ENCODE measurements at places on chromosomes 2 and 18. TPM values are rescaled to one million over a fixed set of nuclear protein-coding genes. Genes with fewer than 3 reads are reported as not detected.

DNA sequence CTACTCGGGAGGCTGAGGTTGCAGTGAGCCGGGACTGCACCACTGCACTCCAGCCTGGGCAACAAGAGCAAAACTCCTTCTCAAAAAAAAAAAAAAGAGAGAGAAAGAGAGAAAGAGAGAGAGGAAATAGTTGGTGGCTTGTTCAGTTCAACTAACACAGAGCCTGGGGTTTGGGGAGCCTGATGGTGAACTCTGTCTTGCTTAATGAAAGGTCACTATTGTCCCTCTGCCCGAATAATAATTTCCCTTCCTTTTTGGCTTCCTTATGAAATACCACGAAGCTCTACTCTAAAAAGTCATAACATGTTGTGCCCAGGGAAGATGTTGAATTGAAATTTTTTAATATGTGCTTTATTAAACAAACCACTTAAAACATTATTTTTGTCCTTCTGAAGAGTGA, 17.3 kb downstream of the BCL2 start:
- no peak for DNase-seq

The ARHGAP15 gene
- 0.25 TPM for total RNA-seq

The AMER3 gene
- not detected for total RNA-seq

The RRM2 gene
- total RNA-seq, result 456 TPM

DNA sequence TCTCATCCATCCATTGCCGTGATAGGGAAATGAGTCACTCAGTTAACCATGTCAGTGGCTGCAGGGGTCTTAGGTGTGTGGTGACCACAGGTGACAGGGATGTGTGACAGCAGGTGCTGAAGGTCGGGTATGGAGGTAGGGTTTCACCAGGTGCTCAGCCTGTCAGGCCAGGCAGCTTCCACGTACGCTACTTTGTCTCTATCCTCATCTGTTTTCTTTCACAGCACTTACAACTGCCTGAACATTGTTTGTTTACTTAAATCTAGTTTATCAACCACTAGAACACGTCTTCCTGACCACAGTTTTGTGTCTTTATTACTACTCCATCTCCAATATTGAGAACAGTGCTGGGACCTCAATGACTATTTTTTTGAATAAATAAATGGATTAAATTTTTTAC, 11.4 kb upstream of the UXS1 start:
- no peak for DNase-seq

DNA sequence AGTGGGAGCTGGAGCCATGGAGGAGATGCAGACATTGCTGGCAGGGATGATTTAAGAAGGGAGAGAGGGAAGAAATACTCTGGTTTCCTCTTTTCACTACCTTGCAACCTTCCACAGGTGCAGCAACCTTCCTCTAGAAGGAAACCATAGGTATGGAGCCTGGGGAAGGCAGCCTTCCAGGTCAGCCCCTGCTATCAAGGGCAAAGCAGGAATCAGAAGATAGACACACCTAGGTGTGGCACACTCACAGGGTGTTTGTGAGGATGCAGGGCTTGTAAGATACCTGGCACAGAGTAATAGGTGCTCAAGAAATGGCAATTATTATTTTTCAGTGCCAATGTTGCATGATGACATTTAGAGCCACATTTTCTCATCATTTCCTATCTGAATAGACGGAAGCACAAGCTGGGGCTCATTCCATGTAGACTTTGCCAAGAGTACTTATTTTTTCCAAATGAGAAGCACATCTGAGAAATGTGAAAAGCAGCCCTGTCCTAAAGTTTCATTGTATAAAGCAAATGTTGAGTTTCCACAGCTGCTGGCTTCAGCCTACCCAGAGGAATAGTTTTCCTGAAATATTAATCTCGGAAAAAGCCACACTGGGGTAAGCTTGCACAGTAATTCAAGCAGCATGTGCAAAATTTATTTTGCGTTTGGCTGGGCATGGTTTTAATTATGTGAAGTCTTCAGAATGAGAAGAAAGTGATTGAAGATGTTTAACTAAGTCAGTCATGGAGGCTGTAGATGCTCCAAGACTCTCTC, 20.6 kb downstream of the EVA1A start:
- DNase-seq, result no peak

The COL3A1 gene
- total RNA-seq, result 19.3 TPM

The AKAIN1 gene
- total RNA-seq, result not detected

DNA sequence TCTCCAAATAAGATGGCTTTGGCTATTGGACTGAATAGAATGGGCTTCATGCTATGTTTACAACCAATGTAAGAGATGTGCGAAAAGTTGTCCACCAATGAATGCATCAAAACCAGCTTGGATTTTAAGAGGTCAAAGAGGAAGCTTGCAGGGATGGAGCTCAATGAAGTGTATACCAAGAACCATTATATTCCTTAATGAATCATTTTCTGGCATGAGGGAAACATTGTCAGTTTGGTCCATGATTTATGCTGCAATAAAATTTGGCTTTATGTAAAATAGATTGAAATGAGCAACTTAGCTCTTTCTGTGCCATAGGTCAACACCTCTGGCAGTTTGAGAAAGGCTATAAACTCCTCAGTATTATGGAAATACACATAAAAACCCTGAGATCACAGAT, 107.3 kb downstream of the SH3BP4 start:
- no peak for DNase-seq

DNA sequence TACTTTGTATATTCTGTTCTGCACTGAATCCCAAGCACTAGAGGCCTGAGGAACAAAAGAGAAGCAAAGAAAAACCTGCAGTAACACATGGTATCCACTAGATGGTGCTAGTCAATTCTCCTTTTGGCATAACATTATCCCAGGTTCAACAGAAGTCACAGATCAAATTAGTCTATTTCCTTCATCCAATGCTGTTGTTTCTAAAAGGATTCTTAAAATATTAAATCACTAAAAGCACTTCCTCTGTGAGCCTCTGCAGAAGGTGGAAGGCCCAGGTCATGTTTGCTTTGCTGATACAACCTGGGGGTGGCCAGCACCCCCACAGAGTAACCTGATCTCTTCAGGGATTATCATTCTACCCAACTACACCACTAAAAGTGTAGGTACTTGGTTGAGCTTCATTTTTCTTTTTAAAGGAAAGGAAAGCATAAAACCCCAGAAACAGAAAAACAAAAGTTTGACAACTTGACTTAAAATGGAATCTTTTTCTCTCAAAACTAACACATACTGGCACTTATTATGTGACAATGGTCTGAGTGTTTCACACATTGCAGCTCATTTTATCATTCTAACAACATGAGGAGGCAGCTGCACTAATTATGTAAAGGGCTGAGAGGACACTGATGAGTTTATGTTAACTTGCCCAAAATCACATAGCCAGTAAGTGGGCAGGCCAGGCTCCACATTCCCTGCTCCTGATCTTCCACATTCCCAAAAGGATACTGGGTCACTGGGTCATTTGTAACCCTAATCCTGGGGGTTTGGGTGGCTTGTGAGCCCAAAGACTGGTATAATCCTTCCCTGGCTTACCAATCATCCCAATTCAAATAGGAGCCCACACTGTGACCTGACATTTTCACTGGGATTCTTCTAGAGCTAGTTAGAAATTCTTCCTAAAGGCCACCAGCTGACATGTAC, 66.8 kb upstream of the DNER start:
- peak; percentile 77 for DNase-seq

GRCh38 chr2:29528891-29529520, 392.4 kb downstream of the ALK start:
- peak; percentile 99 for DNase-seq

DNA sequence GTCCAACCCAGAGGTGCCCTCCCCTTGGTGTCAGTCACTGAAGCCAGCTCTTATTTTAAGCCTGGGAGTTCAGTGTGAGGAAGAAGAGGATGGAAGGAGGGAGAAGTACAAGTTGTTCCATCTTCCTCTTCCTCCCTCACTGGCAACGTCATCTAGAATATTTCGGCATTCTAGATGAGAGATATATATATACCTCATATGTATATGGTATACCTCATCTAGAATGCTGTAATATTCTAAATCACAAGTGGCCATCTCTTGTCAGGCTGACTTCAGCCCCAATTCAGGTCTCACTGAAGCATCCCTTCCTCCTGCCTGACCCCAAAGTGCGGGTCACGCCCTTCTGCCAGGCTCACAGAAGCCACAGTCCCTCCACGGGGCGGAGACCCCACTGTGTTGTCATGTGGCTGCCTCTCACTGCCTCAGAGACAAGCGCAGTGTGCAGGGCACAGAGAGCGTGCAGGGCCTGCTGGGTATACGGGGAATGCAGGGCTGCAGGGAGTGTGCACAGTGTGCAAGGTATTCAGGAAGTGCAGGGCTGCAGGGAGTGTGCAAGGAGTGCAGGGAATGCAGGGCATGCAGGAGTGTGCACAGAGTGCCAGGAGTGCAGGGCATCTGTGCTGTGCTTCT, 32.8 kb upstream of the B3GNT7 start:
- no peak for DNase-seq

DNA sequence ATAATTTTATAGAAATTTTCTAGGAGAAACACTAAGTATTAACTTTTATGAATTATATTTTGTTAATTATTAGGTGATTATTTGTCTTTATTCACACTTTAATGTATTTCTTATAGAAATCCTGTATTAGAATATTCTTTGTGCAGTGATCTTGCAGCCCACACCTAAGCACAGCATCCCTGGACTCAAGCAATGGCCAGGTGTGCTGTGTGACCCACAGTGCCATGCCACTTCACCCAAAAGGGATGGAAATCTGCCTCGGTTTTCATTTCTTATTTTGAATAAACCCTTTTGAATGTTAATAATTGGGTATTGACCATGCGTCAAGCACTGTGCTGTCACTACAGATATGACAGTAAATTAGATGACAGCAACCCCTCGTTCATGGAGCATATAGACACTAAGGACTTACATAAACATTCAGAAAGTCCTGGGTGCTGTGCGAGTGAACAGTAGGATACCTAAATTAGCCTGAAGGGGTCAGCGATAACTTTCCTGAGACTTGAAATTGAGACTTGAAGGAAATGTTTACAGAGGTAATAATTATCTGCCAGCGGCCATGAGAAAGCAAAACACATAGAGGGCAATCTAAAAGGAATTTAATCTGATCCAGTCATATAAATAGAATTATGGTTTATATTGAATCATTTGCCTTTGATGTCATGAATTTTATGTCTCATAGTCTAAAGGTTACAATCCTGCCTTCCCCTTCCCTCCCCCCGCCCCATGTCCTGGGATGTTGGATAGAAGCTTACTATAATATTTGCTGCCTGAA, 52.7 kb upstream of the CALCRL start:
- DNase-seq, result peak; percentile 54

DNA sequence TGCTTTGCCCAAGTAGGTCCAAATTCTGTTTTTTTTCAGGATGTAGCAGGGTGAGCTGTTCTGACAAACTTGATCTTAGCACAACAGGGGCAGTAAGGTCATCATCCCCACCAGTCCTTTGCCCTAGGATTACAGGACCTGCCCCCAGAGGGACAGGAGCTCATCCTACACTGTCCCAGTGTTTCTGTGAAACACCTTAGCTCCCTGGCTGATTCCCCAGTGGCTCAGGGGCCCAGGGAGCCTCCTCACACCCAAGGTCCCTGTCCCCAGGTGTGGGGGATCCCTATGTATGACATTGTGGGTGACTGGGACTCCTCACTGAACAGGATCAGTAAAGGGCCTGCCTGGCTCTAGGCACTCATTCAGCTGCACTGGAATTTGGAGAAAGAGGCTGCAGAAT, 191.2 kb downstream of the ANKRD30B start:
- no peak for DNase-seq

The CCDC148 gene
- total RNA-seq, result 0.49 TPM

The FER1L5 gene
- total RNA-seq, result 0.04 TPM

The APOB gene
- 0.08 TPM for total RNA-seq

DNA sequence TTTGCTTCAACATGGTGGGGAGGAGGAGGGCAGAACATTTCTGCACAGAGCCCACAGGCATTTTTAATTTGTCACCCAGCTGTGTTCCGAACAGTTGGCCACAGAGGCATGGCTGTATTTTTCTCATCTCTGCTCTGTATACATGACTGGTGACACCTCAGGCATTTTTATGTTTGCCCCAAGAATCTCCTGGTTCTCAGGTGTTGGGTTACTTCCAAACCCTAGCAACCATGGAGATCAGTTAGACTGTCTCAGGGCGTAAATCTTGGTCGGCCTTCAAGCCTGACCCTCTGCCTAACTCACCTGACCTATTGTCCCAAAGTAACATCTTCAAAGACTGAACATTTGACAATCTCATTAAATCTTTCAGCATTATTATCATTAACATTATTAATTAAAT, 100.0 kb downstream of the ABCA12 start:
- no peak for DNase-seq

DNA sequence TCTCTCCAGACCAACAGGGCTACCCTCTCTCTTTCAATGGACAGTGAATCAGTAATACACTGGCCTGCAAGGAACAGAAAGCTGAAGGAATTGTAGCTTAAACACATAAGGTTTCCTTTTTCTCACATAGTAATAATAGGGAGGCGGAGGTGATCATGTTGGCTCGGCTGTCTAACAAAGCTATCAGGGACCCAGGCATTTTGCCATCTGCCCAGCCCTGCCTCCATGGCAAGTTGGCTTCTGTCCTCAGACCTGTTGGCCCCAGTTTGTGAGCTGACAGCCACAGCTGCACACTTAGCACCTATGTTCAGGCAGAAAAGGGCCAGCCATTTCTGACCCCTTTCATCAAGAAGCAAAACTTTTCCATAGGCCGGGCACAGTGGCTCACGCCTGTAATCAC, 2.0 kb upstream of the CHRNG start:
- no peak for DNase-seq

GRCh38 chr18:5095239-5095638, 101.8 kb downstream of the AKAIN1 start:
- no peak for DNase-seq

- no peak for DNase-seq
Observed at GRCh38 chr2:15584767-15585469, 6.8 kb upstream of the DDX1 start.

The CLEC4F gene
- total RNA-seq, result not detected

The MRPL44 gene
- total RNA-seq, result 55.9 TPM

DNA sequence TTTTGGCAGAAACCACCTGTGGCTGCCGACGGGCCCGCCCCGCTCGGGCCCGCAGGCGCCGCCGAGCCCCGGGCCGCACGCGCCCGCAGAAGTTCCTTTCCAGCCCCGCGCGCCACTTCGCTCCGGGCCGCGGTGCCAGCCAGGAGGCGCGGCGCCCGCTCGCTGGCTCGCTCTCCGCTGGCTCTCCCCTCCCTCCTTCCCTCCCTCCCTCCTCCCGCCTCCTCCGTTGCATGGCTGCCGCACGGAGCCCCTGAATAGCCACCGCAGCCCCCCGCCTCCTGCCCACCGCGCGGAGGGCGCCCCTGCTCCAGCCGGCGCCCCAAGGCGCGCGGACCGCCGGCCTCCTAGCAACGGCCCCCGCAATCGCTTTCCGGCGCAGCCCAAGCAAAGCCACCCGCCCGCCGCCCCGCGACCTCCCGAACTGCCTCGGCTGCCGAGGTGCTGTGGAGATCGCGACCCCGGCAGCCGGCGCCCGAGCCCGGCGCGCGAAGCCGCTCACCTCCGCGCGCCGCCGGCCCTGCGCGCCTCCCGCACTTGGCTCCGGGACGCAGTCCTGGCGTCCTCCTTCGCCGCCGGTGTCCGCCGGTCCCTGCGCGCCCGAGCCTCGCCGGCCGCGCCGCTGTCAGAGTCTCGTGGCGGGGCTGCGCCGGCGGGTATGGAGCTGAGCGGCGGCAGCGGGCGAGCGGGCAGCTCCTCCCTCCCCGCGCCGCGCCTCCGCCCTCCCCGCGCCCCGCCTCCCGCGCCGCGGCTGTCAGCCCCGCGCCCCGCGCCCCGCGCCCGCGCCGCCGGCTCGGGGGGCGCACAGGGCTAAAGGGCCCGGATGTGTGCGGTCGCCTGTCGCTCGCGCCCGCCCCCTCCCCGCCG, at the start of gene ZBTB7C:
ZBTB7C (minus strand) TSS at position 657 of the 864 bp plus-strand sequence.
- DNase-seq, result no peak

The PLCD4 gene
- 0.71 TPM for total RNA-seq

- DNase-seq, result peak; percentile 9
Observed at GRCh38 chr2:226023383-226023782, 623.9 kb downstream of the NYAP2 start.

The ZNF385B gene
- total RNA-seq, result 2.1 TPM
